Coronary artery (tissue), 2 donors: ENCODE measurements at places on chromosomes 5 and 9.

DNA sequence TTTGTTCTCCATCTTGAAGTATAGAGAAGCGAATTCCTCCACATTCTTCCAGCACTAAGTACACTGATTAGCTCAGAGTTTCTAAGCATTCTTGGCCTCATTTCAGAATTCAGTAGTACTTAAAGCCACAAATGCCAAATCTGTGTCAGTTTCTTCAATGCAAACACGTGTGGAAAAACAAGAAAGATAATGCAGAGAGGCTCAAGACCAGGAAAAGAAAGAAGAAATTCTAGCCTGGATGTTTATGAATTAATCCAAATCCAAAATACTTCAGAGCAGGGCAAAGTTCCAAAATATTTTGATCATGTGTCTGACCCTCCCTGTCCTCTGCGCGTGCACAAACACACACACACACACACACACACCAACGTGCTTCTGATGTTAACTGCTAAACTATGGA is 457.6 kb downstream of the SLCO4C1 start:
- DNase-seq: no peak

- no peak for DNase-seq
Observed at GRCh38 chr9:88287972-88288371, 100.3 kb upstream of the SPIN1 start.

GRCh38 chr9:3268223-3268622 is 257.6 kb downstream of the RFX3 start:
- no peak for DNase-seq

- DNase-seq: no peak
Observed at GRCh38 chr5:35443803-35444595, 173.7 kb upstream of the SPEF2 start.

DNA sequence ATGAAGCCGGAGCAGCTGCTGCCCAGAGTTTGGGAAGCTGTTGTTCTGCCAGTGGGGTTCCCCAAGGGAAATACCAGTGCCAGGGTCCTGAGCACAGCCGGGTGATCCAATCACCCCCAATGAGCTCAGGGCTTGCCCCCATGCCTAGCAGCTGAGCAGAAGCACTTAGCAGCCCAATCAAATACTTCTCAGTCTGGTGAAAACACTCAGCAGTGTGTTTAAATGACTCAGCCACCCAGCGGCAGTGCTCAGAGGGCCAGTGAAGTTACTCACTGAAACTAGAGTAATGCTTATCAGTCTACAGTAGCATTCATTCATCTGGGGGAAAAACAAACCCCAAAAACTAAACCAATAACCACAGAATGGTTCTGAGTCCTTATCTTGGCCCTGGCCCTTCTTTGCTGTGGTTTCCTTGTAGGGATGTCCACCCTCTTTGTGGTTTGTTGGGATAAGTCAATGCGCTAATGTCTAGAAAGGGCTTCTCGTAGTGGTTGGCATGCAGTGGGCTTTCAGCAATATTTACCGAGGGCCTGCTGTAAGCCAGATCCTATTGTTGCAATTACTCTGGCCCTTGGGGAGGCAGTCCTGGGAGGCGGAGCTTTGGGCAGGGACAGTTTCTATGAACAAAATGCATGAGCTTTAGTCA is 43.1 kb downstream of the LHX2 start:
- DNase-seq: no peak

GRCh38 chr5:163978897-163979296 is 473.5 kb downstream of the MAT2B start:
- no peak for DNase-seq

GRCh38 chr5:41808294-41808693 is 61.9 kb downstream of the OXCT1 start:
- DNase-seq: no peak

- DNase-seq: no peak
Observed at GRCh38 chr5:13987843-13988464, 43.5 kb upstream of the DNAH5 start.

DNA sequence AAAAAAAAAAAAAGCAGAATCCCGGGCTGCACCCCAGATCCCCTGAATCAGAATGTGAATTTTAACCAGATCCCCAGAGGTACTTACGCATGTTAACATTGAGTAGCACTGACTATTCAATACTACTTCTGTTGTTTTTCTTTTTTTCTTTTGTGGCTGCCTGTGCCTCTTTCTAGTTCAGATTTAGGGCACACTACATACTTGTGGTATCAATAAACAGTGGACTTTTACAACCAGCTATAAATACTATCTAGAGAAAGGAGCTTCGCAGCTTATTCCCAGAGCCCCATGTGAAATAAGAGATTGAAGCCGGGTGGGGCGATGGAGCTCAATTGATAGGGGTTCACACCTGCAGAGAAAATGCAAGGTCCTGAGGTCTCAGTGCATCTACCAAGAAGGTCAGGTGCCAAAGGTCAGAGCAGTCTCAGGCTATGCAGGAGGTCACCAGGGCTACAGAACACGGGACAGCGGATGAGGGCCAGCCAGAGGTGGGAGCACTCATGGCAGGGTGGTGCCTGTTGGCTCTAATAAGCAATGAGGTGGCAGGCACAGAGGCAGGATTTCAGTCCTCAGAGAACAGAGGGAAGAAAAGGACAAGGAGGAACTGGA is 22.3 kb downstream of the WWC1 start:
- no peak for DNase-seq

DNA sequence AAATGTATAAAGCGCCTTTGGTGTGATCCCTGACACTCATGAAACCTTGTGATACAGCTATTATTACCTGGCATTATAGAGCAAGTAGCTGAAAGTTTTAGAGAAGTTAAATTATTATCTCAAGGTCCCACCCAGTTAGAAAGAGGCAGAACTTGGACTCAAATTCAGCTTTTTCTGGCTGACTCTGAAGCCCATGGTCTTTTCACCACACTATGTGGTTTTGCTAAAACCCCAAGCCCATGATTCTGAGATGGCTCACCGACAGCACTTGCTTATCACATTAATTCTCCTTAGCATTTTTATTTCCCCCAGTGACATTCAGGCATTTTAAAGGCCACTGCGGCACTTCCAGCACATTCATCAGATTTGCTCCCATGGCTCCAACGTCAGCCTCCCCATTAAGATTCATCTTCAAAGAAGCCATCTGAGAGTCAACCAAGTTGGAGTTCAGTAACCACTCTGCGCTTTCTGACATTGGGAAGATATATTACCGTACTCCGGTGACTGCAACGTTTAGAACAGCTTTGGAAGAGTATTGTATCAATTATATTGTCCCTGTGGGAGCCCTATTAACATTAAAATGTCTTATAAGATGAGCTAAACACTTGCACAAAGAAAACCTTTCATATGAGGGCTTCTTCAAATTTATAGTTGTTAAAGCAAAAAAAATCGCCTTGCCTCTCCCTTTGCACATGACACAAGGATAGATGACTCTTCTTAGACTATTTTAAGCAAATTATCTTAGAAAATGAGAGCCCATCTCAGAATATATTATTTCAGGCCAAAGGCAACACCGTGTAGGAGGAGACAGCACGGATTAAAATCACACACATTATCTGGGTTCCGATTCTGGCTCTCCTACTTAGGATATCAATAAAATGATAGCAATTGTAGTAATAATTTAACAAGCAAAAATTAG is 638.1 kb downstream of the ACTL7B start:
- DNase-seq: no peak

GRCh38 chr9:20621471-20622329 is 599 bp downstream of the MLLT3 start:
- peak; percentile 81 for DNase-seq

GRCh38 chr5:107538805-107539445 is 131.8 kb downstream of the EFNA5 start:
- no peak for DNase-seq

DNA sequence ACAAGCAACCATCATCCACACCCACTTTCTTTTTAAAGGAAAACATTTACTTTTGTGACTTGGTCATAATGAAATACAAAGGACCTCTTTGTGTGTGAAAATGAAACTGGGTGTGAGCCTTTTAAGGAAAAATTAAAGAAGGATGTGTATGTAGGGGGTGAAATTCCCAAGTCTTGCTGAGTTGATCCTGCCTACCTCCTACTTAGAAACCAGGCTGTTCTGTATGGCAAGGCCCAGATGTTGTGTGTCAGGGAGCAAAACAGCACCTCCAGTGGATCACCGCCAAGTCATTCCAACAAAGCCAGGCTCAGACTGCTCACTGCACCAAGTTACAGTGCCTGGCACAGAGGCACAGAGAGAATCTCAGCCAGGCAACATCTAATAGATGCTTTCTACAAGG is 198.5 kb upstream of the FBN2 start:
- DNase-seq: no peak

DNA sequence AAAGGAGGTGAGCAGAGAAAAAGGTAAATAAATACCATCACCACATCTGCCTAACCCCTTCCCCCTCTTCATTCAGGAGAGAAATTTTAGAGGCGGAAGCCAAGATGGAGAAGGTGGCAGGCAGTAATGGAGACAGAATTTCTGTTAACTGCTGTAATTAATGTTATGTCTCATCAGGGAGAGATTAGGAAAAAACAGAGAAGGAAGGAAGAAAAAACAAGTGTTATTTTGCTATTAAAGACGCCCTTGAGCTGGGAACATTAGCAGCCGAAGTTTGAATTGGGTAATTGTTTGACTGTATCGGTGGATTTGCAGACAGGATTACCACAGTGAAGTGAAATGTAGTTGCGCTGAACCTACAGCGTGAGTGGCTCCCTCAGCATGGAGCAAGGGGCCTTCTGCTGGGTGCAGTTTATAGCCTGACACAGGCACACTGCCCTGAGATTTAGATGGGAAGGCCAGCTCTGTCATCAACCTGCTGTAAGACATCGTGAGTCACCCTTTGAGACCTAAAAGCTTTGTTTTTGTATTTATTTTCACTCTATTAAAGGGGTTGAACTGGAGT is 136.3 kb downstream of the ASTN2 start:
- DNase-seq: no peak

DNA sequence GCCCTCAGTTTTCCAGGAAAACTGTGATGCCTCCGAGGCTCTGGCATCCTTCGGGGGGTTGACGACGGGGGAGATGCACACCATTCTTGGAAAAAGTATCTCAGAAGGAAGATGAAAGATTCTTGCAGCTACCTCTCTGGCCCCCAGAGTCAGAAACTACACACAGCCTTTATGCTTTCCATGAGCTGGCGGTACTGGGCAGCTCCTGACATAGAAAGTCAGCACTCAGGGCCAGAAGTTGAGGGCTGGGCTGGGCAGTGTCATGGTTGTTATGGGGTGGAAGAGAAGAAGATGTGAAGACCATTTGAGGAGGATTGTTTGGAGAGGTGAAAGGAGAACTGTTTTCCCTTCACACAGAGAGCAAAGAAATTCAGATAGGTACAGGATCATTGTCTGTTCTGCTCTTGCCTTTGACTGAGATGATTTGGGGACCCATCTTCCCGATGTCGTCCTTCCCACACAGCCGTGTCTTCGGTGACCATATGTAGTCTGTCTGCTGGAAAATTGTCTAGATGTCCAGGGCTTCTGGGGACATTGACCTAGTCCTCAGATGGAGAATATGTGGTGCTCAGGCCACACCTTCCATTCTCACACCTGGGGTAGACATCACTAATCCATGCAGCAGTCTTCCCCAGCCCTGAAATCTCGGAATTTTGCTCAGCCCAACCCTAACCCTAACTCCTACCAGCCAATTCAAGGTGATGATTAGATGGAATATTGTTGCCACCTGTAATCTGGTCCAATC is 237.1 kb downstream of the CACNA1B start:
- DNase-seq: no peak

- DNase-seq: no peak
Observed at GRCh38 chr9:116599342-116599884, 87.7 kb upstream of the TRIM32 start.

DNA sequence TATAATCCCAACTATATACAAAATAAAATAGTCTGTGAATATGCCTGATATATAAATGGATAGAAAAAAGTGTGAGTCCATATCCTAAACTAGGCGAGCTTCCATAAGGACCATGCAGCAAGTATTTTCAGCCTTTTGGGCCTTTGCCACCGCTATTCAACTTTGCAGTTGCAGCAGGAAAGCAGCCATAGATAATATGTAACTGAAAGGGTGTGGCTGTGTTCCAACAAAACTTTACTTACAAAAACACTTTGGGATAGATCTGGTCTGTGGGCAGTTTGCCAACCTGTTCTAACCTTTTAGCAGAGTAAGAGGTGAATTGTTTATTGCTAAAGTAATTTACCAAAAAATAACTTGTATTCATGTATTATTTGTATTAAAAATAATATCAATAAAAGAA is 127.8 kb upstream of the GPR151 start:
- DNase-seq: no peak

DNA sequence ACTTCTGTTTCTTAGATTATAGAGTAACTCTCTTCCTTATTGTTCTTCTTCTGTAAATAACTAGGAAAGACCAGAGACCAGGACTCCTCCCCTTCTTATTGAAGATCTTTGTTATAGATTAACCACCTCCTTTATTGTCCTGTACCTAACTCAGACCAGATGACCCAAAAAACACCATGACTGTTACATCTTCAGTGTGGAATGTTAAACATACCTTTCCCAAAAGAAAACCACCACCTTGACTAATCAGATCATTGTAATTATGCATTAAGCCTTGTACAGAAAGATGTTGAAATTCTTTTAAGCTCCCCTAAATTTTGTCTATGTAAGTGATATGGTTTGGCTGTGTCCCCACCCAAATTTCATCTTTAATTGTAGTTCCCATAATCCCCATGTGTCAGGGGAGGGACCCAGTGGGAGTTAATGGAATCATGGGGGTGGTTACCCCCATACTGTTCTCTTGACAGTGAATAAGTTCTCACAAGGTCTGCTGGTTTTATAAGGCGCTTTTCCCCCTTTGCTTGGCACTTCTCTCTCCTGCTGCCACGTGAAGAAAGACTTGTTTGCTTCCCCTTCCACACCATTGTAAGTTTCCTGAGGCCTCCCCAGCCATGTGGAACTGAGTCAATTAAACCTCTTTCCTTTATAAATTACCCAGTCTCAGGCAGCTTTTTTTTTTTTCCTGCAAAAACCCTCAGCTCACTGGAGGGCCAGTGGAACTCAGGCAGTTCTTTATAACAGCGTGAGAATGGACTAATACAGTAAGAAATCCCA is 26.3 kb downstream of the ARSB start:
- no peak for DNase-seq

DNA sequence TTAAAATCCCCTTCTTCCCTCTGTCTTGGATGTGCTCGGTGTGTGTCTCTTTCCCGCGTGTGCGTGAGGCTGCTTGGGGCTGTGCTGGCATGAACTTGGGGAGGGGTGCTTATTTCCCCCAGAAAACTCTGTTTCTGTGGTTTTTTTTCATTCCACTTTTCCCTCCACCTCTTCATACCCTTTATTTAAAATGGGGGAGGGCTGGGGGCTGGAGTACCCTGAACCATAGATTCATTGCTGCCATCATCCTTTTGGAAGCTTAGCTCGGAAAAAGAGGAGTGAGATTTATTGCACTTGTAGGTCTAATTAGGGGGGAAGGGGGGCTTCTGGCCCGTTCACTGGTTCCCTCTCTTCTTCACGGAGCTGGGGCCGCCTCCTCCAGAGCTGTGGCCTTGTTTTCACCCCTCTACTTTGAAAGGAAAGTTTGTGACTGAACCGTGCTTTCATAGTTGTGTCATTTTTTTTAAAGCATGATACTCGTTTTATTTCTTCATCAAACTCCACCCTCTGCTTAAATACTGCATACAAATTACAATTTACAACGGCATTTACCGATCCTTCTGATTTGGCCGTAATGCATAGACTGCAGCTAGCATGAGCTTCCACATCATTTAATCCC is 2.9 kb downstream of the NR2F1 start:
- DNase-seq: no peak

- DNase-seq: no peak
Observed at GRCh38 chr5:163489745-163490075, 15.7 kb upstream of the MAT2B start.

- peak; percentile 83 for DNase-seq
Observed at GRCh38 chr5:151115272-151115905, 34.6 kb upstream of the TNIP1 start.

- DNase-seq: no peak
Observed at GRCh38 chr5:150144879-150145278, 10.8 kb downstream of the PDGFRB start.
